ENCODE measurements at places on chromosomes 2 and 18.

- no peak for DNase-seq
Measured at GRCh38 chr2:234502919-234503285, 6.0 kb upstream of the ARL4C start.

- no peak for DNase-seq
Measured at GRCh38 chr2:27021253-27022049, 11.3 kb upstream of the TMEM214 start.

DNA sequence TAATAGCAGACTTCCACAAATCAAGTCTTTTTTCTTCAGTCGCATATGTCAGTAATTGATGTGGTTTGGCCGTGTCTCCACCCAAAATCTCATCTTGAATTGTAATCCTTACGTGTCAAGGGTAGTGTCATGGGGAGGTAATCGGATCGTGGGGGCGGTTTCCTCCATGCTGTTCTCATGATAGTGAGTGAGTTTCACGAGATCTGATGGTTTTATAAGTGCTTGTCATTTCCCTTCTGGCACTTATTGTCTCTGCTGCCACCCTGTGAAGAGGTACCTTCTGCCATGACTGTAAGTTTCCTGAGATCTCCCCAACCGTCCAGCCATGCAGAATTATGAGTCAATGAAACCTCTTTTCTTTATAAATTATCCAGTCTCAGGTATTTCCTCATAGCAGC lies 478.8 kb downstream of the PTPRM start:
- no peak for DNase-seq

GRCh38 chr2:161729-162128 lies 102.1 kb downstream of the SH3YL1 start:
- DNase-seq = no peak

DNA sequence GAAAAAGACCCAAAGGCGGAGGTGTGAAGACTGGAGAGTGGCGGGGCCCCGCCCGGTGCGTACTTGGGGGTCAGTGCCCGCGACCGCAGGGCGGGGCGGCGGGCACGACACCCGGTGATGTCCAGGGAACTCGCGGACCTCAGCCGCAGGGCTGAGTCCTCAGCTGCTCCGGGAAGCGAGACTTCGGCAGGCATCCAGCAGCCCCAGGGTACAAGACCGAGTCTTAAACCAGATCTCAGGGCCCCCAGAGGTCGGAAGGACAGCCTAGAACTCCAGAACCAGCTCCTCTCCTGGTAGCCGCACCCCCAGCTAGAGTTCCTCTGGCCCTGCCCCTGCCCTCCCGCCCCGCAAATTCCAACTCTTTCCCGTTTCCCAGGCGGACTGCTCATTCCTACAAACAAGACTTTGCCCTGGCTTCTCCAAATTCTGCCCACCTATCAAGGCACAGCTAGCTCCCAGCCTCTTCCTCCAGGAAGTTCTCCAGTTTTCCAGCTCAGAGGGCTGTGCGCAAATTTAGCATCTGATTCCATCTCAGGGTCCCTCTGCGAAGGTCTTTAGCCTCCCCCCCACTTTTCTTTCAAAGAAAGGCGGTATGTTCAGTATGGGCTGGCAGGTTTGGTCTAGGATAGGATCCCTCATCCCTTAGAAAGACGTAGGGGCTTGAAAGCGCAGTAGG lies 26.0 kb upstream of the NOTO start:
- no peak for DNase-seq

- DNase-seq = no peak
Measured at GRCh38 chr18:77087393-77088141, 45.0 kb downstream of the MBP start.

DNA sequence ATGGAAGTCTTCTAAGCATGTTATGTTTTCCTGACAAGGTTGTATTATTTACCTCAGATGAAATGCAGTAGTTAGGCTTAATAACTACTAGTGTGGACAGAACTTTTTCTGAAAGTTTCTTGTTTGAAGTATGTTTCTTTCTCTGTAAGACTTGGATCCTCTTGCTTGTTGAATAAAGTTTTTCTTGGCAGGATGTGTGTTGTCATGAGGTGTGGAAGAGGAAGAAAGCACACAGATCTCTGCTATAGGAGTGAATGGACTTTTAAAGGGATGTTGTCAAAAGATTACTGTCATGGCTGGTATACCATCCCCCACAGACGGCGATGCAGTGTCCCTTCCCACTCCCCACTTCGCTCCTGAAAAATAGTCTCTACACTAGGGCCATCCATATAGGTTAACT lies 2.6 kb downstream of the CAB39 start:
- DNase-seq = no peak

DNA sequence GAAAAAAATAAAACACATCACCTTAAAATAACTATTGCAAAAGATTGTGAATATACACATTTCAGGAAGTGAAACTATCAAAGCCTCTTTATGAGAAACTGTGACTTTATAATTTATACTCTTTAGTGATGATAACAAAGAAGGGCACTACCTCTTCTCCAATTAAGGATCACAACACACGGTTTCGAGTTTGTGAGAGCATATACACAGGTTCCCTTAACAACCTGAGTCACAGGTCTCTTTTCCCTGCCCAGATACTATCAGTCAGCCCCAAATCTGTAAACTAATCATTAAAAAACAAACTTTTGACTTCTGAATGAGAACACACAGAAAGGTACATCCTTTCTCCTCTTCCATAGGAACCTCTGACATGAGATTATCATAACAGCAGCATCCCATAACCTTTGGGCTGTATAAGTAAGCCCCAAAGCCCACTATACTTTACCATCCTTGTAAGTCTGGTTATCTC lies 44.9 kb downstream of the PTPN2 start:
- no peak for DNase-seq
